SK-MEL-5 (cell line): ENCODE measurements at places on chromosomes 5 and 9. TPM values are rescaled to one million over a fixed set of nuclear protein-coding genes. Genes with fewer than 3 reads are reported as not detected.

The COL15A1 gene
- 0.77 and 0.88 TPM in 2 replicates for total RNA-seq

GRCh38 chr9:103355000-103355399 lies 359.9 kb downstream of the CYLC2 start:
- DNase-seq, result no peak

DNA sequence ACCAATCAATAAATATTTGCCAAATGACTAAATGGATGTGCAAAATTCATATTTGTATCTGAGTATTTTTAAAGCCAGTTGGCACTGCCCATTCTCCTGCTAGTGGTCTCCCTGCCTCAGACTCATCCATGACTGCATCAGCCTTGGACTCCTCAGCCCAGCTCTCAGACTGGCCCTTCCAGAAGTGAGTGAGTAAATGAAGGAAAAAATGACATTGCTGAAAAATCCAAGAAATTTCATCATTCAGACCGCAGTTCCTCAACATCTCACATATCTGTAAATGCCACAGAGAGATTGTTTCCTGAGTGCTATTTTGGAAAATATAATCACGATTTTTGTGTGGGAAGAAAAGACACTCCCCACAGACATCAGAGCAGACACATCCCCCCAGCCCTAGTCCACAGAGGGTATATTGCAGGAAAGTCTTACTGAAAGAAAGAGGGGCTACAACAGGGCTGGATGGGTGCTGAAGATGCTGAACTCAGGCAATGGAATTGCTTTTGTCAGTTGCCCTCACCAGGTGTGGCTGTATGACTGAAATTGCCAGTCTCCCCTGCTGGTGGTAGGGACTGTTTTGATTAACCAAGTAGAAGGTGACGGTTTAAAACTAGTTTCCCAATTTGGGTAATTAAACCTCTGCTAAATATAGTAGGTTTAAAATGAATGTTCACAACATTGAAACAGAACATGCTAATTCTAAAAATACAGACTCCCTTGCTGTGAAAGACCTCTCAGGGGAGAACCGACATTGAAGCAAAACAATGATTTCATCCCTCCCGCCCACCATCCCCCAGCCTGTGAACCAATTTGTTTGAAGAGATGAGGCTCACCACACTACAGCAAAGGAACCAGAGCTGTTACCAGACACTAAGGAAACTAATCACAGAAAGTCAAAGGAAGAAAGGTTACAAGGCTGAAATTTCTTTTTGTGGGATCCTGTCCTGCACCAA lies 158.8 kb downstream of the DEPDC1B start:
- DNase-seq, result peak; percentile 32

- no peak for DNase-seq
Observed at GRCh38 chr9:132447346-132447745, 37.3 kb downstream of the CFAP77 start.

GRCh38 chr5:55694152-55694830 lies 17.8 kb downstream of the SLC38A9 start:
- peak; percentile 70 for DNase-seq

DNA sequence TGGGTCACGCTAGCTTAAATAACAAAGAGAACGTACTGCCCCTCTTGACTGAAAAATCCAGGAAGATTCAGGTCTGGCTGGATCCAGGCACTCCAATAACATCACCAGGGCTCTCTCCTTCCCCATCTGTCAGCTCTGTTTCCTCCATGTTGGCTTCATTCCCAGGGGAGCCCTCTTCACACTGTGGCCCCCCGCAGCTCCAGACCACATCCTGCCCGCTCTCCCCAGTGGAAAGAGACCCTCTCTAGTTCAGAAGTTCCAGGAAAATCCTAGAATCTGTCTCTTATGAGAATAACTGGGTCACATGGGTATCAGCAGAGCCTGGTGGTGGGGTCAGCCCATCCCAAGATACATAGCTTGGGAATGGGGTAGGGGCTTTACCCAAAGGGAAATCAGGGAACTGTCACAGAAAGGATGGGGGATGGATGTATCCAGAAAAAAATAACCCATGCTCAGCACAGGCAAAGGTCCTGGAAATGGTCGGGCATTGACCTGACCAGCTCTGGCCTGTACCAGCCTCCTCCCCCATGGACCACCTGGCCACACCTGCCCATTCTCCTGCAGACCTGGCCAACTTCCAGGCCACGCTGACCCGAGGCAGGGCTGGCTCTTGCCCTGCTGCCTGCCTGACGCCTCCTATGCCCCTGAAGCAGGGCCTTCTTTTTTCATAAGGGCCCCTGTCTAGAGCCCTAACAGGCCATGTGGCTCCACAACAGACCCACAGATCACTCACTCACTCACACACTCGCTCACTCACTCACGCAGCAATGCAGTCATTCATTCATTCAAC lies 65.9 kb downstream of the COL23A1 start:
- DNase-seq, result no peak

DNA sequence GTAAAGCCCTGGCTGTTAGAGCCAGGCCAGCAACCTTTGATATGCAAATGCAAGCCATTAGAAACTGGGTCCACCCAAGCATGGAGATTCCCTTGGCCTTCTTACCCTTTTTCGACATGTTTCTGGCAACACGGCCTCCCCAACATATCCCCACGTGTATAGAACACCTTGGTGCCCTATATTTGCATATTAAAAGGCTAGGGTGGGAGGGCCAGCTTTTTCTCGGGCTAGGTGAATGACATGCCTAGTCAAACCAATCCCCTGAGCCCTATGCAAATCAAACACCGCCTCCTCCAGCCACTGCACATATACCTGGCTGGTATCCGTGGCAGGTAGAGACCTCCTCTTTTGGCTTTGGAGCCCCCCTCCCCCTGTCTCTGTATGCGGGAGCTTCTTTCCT lies 55.6 kb upstream of the ZFR start:
- DNase-seq, result no peak
